ENCODE measurements at places on chromosomes 1 and 21. TPM values are rescaled to one million over a fixed set of nuclear protein-coding genes. Genes with fewer than 3 reads are reported as not detected.
A peak's percentile ranks its signal among the peaks of the same experiment; 100 is the strongest.

- peak; percentile 93 for DNase-seq
- H3K4me3 ChIP-seq: no peak overlapping the region
- no peaks in the 10 kb centered on the region for H3K27me3 ChIP-seq
- H3K36me3 ChIP-seq: peaks cover 6% of the 10 kb centered on the region
- H3K27ac ChIP-seq: peak overlapping the region; percentile 70
Measured at GRCh38 chr1:12356004-12356890, 126.4 kb downstream of the VPS13D start.

- no peaks in the 10 kb centered on the region for H3K36me3 ChIP-seq
- no peak for DNase-seq
- H3K27me3 ChIP-seq: peaks cover 9% of the 10 kb centered on the region
- H3K27ac ChIP-seq: no peak overlapping the region
Measured at GRCh38 chr1:226793620-226794276, 54.7 kb upstream of the ITPKB start.

NKAIN1 gene
- 5.6 TPM for total RNA-seq

GRCh38 chr1:43267818-43268425 is 1.9 kb upstream of the TMEM125 start:
- H3K36me3 ChIP-seq: no peaks in the 10 kb centered on the region
- H3K27me3 ChIP-seq: peaks cover 2% of the 10 kb centered on the region
- no peak overlapping the region for H3K4me3 ChIP-seq
- DNase-seq: no peak

- no peaks in the 10 kb centered on the region for H3K27me3 ChIP-seq
- H3K4me1 ChIP-seq: peaks cover 13% of the 10 kb centered on the region
Measured at GRCh38 chr1:21869620-21870121, 57.6 kb downstream of the LDLRAD2 start.

AMIGO1 gene
- total RNA-seq: 1.8 TPM

- no peaks in the 10 kb centered on the region for H3K36me3 ChIP-seq
- no peak overlapping the region for H3K27ac ChIP-seq
- no peaks in the 10 kb centered on the region for H3K27me3 ChIP-seq
- DNase-seq: no peak
- peaks cover 16% of the 10 kb centered on the region for H3K4me1 ChIP-seq
Measured at GRCh38 chr1:217027403-217028080, 304.3 kb upstream of the ESRRG start.

DNA sequence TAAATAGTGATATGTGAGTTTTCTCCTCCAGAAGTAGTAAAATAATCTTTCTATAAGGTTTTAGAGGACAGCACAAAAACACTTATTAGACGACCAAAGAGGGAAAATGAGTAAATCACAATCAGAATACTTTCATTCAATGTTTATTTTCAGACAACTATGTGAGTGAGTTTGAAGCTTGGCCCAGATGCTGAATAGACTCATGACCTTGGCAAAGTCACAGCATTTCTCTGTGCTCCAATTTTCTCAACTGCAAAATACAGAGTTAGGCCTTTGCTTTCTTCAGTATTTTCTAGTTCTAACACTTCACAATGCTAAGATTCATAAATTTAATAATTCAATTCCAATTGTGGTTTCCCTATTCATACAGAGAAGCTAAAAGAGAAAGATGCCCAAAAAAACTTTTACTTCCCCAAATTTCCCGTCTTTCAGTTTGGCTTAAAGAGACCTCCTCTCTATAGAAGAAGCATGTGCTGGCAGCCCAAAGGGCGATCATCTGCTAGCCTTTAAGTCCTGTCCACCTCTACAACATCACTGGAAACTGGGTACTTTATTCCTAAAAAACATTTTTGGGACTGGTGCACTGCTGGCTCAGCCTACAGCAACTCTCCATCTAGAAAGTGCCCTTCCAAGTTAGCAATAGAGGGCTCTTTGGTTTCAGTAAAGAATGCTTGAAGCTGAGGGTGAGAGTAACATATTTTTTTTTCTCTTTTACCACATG is 116.8 kb upstream of the GORAB start:
- peaks cover 10% of the 10 kb centered on the region for H3K4me1 ChIP-seq
- peak; percentile 42 for DNase-seq
- H3K36me3 ChIP-seq: no peaks in the 10 kb centered on the region
- no peaks in the 10 kb centered on the region for H3K27me3 ChIP-seq

DNA sequence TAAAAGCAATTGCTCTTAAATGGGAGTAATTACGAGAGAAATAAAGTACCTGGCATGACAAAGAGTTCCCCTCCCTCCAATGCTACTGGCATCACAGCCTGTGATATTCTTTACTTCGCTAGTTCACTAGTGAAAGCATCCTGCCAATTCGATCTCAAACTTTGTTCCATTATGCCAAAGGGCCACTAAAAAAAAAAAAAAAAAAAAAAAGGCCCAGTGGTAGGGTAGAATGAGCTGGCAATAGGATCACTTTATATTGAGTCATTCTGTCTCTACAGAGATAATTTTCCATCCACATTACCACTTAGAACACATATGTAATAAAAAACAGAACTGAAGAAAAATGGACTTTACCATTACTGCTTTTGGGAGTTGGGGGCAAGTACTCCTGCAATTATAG is 11.2 kb downstream of the PUM1 start:
- peak overlapping the region; percentile 22 for H3K27ac ChIP-seq
- peak; percentile 30 for DNase-seq
- H3K4me3 ChIP-seq: no peak overlapping the region
- H3K36me3 ChIP-seq: peaks cover 32% of the 10 kb centered on the region

GRCh38 chr1:244050835-244051444 is at the start of gene ZBTB18:
TSS of gene ZBTB18 (plus strand) at chr1:244051283. CDS start at chr1:244051432, 149 bp downstream.
- H3K27ac ChIP-seq: peak within 1 kb of the TSS; percentile 51
- peak within 1 kb of the TSS; percentile 74 for H3K4me3 ChIP-seq
- no peaks in the 10 kb centered on the region for H3K27me3 ChIP-seq
- H3K36me3 ChIP-seq: peaks cover 8% of the 10 kb centered on the region
- H3K4me1 ChIP-seq: peaks cover 38% of the 10 kb centered on the region

DNA sequence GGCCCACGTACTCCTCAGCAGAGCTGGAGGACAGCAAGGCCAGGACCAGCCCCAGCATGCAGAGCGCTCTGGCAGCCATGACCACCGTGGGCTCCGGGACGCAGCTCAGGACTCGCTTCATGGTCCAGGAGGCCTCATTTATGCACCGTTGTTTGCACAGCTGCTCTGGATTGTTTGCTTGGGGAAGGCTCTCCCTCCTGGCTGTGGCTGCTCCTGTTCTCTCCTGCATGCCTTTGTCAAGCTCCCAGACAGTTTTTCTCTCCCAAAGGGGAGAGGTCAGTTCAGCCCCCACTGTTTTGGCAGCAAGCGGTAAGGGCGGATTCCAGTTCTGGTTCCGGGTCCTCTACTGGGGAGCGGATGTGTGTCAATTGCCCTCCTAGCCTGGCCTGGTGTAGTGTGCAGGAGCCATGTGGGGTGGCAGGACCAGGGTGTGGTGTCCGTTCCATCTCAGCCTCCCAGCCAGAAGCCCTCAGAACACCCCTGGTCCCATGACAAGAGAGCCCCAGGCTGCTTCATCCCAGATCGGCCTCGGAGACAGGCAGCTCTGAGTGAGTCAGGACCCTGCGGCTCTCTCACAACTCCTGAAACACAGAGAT is at the start of gene TFF3:
TSS of gene TFF3 (minus strand) at position 114 of the 596 bp plus-strand sequence. CDS start at position 79, 35 bp downstream.
- H3K4me3 ChIP-seq: no peak within 1 kb of the TSS
- H3K27ac ChIP-seq: no peak within 1 kb of the TSS
- peaks cover 7% of the 10 kb centered on the region for H3K27me3 ChIP-seq
- peaks cover 3% of the 10 kb centered on the region for H3K4me1 ChIP-seq
- H3K36me3 ChIP-seq: no peaks in the 10 kb centered on the region

SHE gene
- not detected for total RNA-seq

GBP3 gene
- total RNA-seq: 30.3 TPM

DNA sequence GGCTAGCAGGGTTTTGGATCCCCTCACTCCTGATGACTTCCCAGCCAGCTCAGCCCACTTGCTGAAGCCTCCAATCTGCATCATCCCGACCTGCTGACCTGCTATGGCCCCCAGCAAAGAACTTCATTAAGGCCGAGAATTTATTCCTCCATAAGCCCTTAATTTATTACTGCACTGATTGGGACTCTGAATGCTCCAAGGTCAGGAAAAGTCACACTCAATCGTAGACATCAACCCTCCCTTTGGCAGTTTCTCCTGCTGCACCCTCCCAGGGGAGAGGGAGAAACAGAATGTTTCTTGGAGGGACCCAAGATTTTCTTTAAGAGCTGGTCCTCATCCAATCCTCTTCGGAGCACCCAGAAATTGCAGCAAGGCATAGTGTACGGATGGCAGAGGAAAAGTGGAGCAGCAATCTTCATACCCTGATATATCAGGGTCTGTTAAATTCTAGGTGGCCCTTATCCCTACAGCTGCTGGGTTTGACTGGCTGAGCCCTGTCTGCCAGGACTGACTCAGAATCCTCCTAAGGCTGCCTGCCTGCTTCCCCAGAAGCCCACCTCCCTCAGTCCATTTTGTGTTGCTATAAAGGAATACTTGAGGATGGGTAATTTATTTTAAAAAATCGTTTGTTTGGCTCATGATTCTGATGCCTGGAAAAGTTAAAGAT is 62.2 kb downstream of the DMAP1 start:
- no peak overlapping the region for H3K4me3 ChIP-seq
- H3K27me3 ChIP-seq: no peaks in the 10 kb centered on the region
- H3K36me3 ChIP-seq: no peaks in the 10 kb centered on the region
- no peak for DNase-seq
- no peak overlapping the region for H3K27ac ChIP-seq

CASQ1 gene
- 2.1 TPM for total RNA-seq

- no peak overlapping the region for H3K4me3 ChIP-seq
- H3K27me3 ChIP-seq: peaks cover 6% of the 10 kb centered on the region
- DNase-seq: peak; percentile 82
- peaks cover 6% of the 10 kb centered on the region for H3K4me1 ChIP-seq
Measured at GRCh38 chr1:156821801-156822200, 5.2 kb upstream of the SH2D2A start.

TTC3 gene
- total RNA-seq: 223 TPM

GPA33 gene
- 1.2 TPM for total RNA-seq

DNA sequence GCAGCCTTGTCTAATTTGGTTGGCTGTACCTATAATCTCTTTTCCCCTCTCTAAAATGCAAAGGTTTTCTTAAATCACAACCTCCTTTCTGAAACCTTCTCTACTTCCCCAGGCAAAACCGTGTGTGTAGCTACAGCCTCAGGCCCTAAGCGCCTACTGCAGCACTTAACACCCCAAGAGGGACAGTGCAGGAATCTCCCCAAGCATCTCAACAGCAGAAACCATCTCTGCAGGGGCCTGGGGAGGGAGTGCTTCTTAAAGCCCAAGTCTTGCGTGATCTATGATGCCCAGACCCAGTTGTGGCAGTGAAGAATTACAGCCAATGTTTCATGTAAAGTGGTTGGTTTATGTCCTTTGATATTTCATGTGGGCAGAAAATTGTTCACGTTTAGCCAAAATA is 159.3 kb downstream of the DSCAM start:
- no peaks in the 10 kb centered on the region for H3K27me3 ChIP-seq
- H3K4me1 ChIP-seq: peaks cover 3% of the 10 kb centered on the region
- no peak overlapping the region for H3K4me3 ChIP-seq
- no peak for DNase-seq

DNA sequence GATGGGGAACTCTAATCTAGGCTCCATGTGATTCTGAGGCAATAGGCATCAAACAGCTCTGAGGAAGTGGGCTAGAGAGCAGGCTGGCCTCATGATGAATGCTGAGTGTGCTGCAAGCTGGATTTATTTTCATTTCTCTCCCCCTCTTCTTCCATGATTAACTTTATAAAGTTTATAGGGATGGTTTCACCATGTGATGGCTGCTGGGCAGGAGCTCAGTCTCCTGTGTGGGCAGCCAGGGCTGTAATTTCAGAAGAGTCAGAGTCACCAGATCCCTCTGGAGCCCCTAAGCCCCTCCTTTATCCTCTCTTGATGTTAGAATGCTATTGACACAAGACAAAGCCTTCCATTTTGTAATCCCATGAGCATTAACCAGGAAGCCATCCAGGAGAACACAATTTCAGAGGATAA is 143.6 kb downstream of the CNIH3 start:
- H3K27me3 ChIP-seq: no peaks in the 10 kb centered on the region
- no peaks in the 10 kb centered on the region for H3K4me1 ChIP-seq
- H3K27ac ChIP-seq: no peak overlapping the region
- H3K36me3 ChIP-seq: no peaks in the 10 kb centered on the region
- no peak overlapping the region for H3K4me3 ChIP-seq

DNA sequence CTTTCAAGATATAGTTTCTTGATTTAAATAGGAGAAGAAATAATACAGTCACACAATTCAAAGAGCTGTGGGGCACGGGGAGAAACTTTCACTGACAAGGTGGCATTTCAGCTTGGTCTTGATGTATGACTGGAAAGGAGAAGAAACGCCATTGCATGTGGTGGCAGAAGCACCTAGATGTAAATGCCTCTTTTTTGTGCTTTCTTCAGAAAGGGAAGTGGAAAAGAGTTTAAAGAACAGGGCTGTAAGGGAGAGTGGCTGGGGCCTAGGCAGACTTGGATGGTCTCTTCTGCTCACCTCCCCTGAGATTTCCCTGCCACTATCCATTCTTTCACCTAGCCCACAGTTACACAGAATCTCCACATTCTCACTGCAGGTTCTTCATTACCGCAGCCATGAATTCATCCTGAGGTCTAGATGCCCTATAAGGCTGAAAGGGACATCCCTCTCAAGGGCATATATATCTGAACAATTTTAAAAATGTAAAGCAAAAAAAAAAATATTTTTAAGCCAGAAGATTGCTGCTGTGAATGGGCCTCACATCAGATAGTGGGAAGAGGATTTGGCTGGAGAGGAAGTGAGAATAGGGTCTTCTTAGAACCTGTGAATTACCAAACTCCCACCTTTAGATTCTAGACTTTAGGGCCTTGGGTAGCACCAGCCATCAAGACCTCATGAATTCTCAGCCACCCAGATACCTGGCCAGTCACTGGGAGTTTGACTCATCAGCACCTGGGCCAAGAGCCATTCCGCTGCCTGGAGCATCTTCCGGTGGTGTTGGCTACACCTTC is 23.4 kb downstream of the CACNA1E start:
- H3K27me3 ChIP-seq: no peaks in the 10 kb centered on the region
- no peak overlapping the region for H3K27ac ChIP-seq
- no peaks in the 10 kb centered on the region for H3K4me1 ChIP-seq

- H3K4me3 ChIP-seq: peak overlapping the region; percentile 10
- peak overlapping the region; percentile 2 for H3K27ac ChIP-seq
- no peaks in the 10 kb centered on the region for H3K27me3 ChIP-seq
- H3K36me3 ChIP-seq: no peaks in the 10 kb centered on the region
- DNase-seq: peak; percentile 18
Measured at GRCh38 chr1:8448911-8449661, 131.2 kb downstream of the SLC45A1 start.

DNALI1 gene
- total RNA-seq: 7.2 TPM

- H3K4me1 ChIP-seq: no peaks in the 10 kb centered on the region
- H3K4me3 ChIP-seq: no peak overlapping the region
- no peaks in the 10 kb centered on the region for H3K36me3 ChIP-seq
- H3K27ac ChIP-seq: no peak overlapping the region
- DNase-seq: no peak
- H3K27me3 ChIP-seq: no peaks in the 10 kb centered on the region
Measured at GRCh38 chr21:38142224-38142623, 114.6 kb upstream of the KCNJ15 start.

CREB3L4 gene
- total RNA-seq: 6.1 TPM

PTTG1IP gene
- total RNA-seq: 240 TPM

- peaks cover 12% of the 10 kb centered on the region for H3K4me1 ChIP-seq
- no peak for DNase-seq
- H3K27me3 ChIP-seq: no peaks in the 10 kb centered on the region
- no peak overlapping the region for H3K4me3 ChIP-seq
Measured at GRCh38 chr1:233864578-233864977, 39.9 kb upstream of the SLC35F3 start.

- H3K27me3 ChIP-seq: no peaks in the 10 kb centered on the region
- H3K4me1 ChIP-seq: peaks cover 16% of the 10 kb centered on the region
- H3K4me3 ChIP-seq: no peak overlapping the region
- no peak overlapping the region for H3K27ac ChIP-seq
- no peaks in the 10 kb centered on the region for H3K36me3 ChIP-seq
- DNase-seq: no peak
Measured at GRCh38 chr1:113859478-113860175, 11.9 kb downstream of the PTPN22 start.

All from astrocyte (in vitro differentiated cells and primary cell).